ENCODE measurements at places on chromosomes 5 and 9. TPM values are rescaled to one million over a fixed set of nuclear protein-coding genes. Genes with fewer than 3 reads are reported as not detected.

DNA sequence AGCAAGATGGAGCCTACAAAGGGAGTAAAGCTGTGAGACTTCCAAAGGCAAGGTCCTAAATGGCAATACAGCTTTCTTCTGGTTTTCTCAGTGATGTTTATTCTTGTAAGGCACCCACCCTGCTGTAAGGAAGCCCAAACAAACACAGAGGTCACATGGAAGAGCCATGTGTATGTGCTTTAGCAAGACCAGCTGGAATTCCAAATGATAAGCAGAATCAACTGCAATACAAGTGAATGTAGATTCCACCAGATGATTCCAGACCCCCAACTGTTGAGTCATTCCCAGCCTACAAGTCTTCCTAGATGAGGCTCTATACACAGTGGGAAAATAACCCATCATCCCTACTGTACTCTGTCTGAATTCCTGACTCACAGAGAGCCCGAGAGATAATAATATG is 122.8 kb downstream of the DEPDC1B start:
- peaks cover 7% of the 10 kb centered on the region for H3K36me3 ChIP-seq
- no peaks in the 10 kb centered on the region for H3K27me3 ChIP-seq
- no peaks in the 10 kb centered on the region for H3K4me1 ChIP-seq
- H3K4me3 ChIP-seq: no peak overlapping the region

DNA sequence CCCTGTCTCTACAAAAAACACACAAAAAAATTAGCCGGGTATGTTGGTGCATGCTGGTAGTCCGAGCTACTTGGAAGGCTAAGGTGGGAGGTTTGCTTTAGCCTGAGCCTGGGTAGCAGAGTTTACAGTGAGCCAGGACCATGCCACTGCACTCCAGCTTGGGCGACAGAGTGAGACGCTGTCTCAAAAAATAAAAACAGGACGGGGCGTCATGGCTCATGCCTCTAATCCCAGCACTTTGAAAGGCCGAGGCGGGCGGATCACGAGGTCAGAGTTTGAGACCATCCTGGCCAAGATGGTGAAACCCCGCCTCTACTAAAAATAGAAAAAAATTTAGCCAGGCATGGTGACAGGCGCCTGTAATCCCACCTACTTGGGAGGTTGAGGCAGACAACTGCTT is 40.3 kb downstream of the UBE2D2 start:
- no peak for DNase-seq
- no peaks in the 10 kb centered on the region for H3K4me1 ChIP-seq
- no peak overlapping the region for H3K27ac ChIP-seq
- peaks cover 53% of the 10 kb centered on the region for H3K36me3 ChIP-seq
- H3K4me3 ChIP-seq: no peak overlapping the region

SLCO4C1 gene
- total RNA-seq: 3.4 TPM

OBP2A gene
- not detected for total RNA-seq

SHOC1 gene
- total RNA-seq: not detected
